Tibial nerve (tissue), 4 donors: ENCODE measurements at places on chromosomes 7 and 10. TPM values are rescaled to one million over a fixed set of nuclear protein-coding genes. Genes with fewer than 3 reads are reported as not detected.

DNA sequence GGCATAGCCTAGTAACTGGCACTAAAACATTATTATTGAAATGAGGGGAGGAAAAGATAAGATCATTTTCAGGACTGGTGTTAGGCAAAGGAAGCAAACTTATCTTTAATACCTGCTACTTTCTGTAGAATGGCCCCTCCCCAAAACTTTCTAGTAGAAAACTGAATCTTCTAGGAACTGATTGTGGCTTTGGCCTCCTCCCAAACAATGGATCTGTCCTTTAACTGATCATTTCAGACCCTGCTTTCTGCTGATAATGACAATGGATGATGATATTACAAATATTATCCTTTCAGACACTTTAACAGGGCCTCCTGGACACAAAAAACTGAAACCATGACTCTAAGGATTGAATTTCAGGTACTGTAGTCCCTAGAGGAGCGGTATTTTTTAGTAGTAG lies 55.1 kb downstream of the EZH2 start:
- no peak overlapping the region for H3K27ac ChIP-seq
- no peak for DNase-seq
- no peak overlapping the region for H3K4me3 ChIP-seq
- H3K27me3 ChIP-seq: no peaks in the 10 kb centered on the region

DNA sequence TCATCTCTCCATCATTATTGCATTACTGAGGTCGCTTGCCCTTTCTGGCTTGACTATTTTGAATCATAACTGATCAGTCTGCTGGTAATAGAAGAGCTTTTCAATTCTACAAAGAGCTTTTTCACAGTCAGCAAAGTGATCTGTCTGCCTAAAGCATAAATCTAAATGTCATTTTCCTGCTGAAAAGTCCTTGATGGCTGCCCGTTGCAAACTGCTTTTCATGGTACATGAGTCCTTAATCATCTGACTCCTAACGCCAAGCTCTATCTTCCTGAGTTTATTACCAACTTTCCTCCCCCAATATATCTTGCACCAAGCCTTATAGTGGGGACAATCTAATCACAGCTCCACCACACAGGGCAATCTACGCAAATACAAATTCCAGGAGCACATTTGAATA lies 39.8 kb downstream of the THSD7A start:
- no peaks in the 10 kb centered on the region for H3K27me3 ChIP-seq
- DNase-seq: no peak
- H3K4me1 ChIP-seq: no peaks in the 10 kb centered on the region
- H3K36me3 ChIP-seq: no peaks in the 10 kb centered on the region

DNA sequence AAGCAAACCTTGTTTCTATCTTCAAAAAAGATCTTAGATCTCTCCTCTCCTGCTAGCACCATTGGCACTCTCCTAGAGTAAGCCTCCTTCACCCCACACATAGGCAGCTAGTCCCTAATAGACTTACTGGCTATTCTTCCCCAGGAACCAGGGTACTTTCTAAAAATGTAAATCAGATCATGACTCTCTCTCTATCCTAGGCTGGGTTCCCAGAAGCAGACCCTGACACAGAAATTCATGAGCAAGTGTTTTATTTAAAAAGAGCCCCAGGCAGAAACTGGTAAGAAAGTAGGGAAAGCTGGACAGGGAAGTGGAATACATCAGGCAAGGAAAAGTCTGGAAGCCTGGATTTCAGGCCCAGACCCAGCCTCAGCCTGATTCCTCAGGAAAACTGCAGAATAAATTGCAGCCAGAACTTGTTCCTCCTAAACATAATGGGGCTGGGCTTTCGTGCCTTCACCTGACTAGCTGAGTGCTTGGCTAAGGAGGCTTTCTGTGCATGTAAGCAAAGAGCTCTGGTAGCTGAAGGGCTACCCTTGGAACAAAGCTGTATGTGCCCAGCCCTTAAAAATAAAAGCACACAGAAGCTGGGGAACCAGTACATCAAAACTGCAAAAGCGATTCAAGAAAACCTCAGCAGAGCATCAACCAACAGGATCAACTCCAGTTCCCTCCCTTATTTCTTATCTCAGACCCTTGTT lies 18.8 kb upstream of the SORBS1 start:
- no peaks in the 10 kb centered on the region for H3K4me1 ChIP-seq
- H3K27ac ChIP-seq: no peak overlapping the region
- no peaks in the 10 kb centered on the region for H3K27me3 ChIP-seq
- no peak overlapping the region for H3K4me3 ChIP-seq
- DNase-seq: no peak
- H3K36me3 ChIP-seq: no peaks in the 10 kb centered on the region

DNA sequence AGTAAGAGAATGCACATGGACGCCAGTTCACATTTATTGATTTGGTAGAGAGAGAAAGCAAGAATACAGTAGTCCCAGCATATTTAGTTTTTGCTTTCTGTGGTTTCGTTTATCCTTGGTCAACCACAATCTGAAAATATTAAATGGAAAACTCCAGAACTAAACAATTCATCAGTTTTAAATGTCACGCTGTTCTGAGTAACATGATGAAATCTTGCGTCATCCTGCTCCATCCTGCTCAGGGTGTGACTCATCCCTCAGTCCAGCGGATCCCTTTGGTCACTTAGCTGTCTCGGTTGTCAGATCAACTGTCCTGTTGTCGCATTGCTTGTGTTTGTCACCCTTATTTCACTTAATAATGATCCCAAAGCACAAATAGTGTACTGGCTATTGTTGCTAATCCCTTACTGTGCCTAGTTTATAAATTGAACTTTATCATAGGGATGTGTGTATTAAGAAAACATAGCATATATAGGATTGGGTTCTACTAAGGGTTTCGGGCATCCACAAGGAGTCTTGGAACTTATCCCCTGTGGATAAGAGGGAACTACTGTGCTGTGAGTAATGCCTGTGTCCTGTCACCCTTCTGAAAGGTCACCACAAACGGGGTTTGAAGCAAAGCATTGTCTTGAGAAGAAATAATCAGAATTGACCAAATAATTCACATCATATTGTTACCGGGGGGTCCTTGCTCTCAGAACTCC lies 73.6 kb downstream of the OTUD1 start:
- H3K27me3 ChIP-seq: no peaks in the 10 kb centered on the region
- no peak overlapping the region for H3K4me3 ChIP-seq
- H3K27ac ChIP-seq: no peak overlapping the region
- H3K36me3 ChIP-seq: no peaks in the 10 kb centered on the region
- no peaks in the 10 kb centered on the region for H3K4me1 ChIP-seq

DNA sequence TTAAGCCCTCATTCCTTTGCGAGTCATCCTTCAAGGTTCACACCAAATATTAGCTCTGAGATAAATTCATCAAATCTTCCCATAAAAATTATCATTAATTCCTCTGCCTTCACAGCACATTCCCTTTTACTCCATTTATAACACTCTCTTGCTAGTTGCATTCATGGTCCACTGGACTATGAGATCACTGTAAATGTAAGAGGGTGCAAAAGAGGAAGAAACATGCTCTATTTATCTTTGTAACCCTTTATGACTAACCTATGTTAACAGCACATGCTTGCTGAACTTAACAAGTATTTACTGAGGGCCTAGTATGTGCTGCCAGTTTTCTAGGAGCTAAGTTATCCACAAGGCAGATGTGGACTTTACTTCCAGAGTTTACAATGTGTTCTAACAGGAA lies 86.7 kb upstream of the TMEM168 start:
- H3K4me3 ChIP-seq: no peak overlapping the region
- no peaks in the 10 kb centered on the region for H3K4me1 ChIP-seq
- no peaks in the 10 kb centered on the region for H3K36me3 ChIP-seq
- H3K27me3 ChIP-seq: no peaks in the 10 kb centered on the region
- no peak for DNase-seq

DNA sequence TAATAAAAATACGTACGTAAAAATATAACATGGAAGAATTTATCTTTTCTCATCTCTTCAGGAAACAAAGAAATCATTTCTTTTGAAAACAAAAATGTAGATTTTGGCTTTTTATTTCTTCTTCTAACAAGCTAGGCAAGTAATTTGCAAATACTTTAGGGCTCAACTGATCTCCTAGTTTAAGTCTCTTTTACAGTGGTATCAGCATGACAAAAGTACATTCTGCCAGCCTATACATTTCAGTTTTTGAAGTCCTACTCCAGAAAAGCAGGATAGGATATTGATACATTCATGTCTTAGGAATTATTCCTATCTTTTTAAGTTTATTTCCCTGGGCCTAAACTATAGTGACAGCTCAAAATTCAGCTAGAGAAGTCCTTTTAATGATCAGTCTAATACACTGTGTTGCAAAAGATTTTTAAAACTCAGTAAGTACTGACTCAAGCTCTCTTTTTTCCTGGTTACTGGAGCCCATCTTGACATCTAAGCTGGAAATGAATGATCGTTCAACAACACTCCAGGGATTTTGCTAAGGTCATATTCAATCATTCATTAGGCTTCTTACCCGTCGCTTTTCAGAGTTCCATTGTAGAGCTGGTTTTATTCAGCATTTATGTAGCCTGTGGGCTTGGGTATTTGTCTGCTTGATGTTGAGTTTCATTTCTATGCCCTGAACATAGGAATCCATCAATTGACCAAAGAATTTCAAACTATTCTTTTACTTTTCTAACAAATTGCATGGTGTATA lies 12.2 kb upstream of the FAM53B start:
- no peak overlapping the region for H3K27ac ChIP-seq
- peaks cover 22% of the 10 kb centered on the region for H3K4me1 ChIP-seq
- H3K27me3 ChIP-seq: no peaks in the 10 kb centered on the region
- H3K36me3 ChIP-seq: no peaks in the 10 kb centered on the region
- no peak overlapping the region for H3K4me3 ChIP-seq

- no peaks in the 10 kb centered on the region for H3K27me3 ChIP-seq
- H3K36me3 ChIP-seq: no peaks in the 10 kb centered on the region
- no peak overlapping the region for H3K27ac ChIP-seq
- H3K4me3 ChIP-seq: no peak overlapping the region
- no peak for DNase-seq
Measured at GRCh38 chr10:50407076-50407801, 155.9 kb upstream of the ASAH2 start.

GRCh38 chr10:102633287-102633686 lies 11.0 kb upstream of the TRIM8 start:
- H3K27ac ChIP-seq: peak overlapping the region; percentile 91
- H3K4me3 ChIP-seq: no peak overlapping the region
- peaks cover 3% of the 10 kb centered on the region for H3K4me1 ChIP-seq

GRCh38 chr7:12066004-12066403 lies 145.1 kb upstream of the TMEM106B start:
- H3K27ac ChIP-seq: no peak overlapping the region
- H3K36me3 ChIP-seq: no peaks in the 10 kb centered on the region
- no peaks in the 10 kb centered on the region for H3K4me1 ChIP-seq
- DNase-seq: no peak
- H3K27me3 ChIP-seq: no peaks in the 10 kb centered on the region

- no peak for DNase-seq
- no peaks in the 10 kb centered on the region for H3K27me3 ChIP-seq
- H3K27ac ChIP-seq: no peak overlapping the region
Measured at GRCh38 chr7:90511776-90512175, 42.3 kb downstream of the PTTG1IP2 start.

DNA sequence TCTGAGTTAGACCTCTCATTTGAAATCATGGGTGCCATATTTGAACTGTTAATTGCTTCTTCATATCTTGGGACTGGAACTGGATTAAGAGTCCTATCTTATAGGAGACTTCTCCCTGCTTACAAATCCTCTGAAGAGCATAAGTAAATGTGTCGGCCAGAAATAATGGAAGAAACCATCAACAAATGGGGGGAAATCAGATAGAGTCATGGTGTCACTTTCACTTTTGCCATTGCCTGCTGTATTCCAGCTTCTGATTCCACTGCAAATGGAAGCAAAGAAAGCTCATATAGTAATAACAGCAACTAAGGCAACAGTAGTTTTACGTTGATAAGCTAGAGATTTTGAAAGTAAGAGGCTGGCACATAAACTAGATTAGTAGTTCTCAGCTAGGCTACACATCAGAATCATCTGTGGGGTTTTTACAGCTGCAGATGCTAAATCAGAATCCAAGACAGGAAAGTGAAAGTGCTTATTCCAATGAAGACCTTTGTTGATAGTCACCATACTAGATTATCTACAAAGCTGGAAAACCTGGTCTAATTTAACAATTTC lies 12.3 kb upstream of the CRPPA start:
- H3K27ac ChIP-seq: no peak overlapping the region
- no peak overlapping the region for H3K4me3 ChIP-seq
- no peaks in the 10 kb centered on the region for H3K27me3 ChIP-seq

- no peak overlapping the region for H3K4me3 ChIP-seq
- no peak for DNase-seq
- no peaks in the 10 kb centered on the region for H3K4me1 ChIP-seq
- H3K27me3 ChIP-seq: no peaks in the 10 kb centered on the region
- no peaks in the 10 kb centered on the region for H3K36me3 ChIP-seq
Measured at GRCh38 chr10:29011516-29011915, 277.4 kb upstream of the LYZL1 start.

GRCh38 chr7:7157177-7157886 lies 25.0 kb upstream of the C1GALT1 start:
- no peak overlapping the region for H3K4me3 ChIP-seq
- H3K27me3 ChIP-seq: no peaks in the 10 kb centered on the region
- DNase-seq: no peak
- H3K36me3 ChIP-seq: no peaks in the 10 kb centered on the region

DNA sequence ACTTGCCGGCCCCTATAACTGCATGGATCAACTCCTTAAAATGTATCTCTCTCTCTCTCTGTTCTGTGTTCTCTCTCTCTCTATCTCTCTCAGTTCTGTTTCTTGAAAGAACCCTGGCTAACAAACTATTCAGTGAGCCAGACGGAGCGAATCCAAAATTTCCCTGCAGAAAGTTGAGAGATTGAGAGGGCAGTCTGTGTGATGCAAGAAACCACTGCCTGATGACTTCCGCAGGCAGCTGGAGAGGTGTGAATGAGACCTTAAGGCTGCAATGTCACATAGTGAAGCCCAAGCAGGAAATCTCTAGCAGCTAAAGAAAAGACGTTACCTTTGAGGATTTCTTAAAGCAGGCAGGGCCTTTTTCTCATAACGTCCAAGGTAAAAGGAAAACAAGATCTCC lies 17.3 kb downstream of the FAM107B start:
- no peak overlapping the region for H3K27ac ChIP-seq
- H3K4me3 ChIP-seq: no peak overlapping the region
- no peaks in the 10 kb centered on the region for H3K4me1 ChIP-seq
- no peaks in the 10 kb centered on the region for H3K27me3 ChIP-seq

GRCh38 chr10:126867567-126868365 lies 37.5 kb upstream of the DOCK1 start:
- no peaks in the 10 kb centered on the region for H3K27me3 ChIP-seq
- no peaks in the 10 kb centered on the region for H3K36me3 ChIP-seq
- DNase-seq: no peak
- no peaks in the 10 kb centered on the region for H3K4me1 ChIP-seq
- no peak overlapping the region for H3K4me3 ChIP-seq

GRCh38 chr10:49169776-49170175 lies 18.4 kb downstream of the TMEM273 start:
- no peak overlapping the region for H3K27ac ChIP-seq
- no peaks in the 10 kb centered on the region for H3K4me1 ChIP-seq
- no peak for DNase-seq
- no peak overlapping the region for H3K4me3 ChIP-seq

GRCh38 chr7:48299580-48300169 lies 128.4 kb downstream of the ABCA13 start:
- H3K36me3 ChIP-seq: no peaks in the 10 kb centered on the region
- no peak overlapping the region for H3K4me3 ChIP-seq
- H3K4me1 ChIP-seq: no peaks in the 10 kb centered on the region

Gene CYCS
- total RNA-seq: 25.6 TPM

Gene APBB1IP
- 9.3 TPM for total RNA-seq

Gene MKX
- total RNA-seq: 0.63 TPM

Gene CYP2C19
- total RNA-seq: not detected

Gene IL2RA
- total RNA-seq: 0.60 TPM

Gene PLEKHA1
- total RNA-seq: 19.2 TPM

Gene SLC18A3
- total RNA-seq: not detected

Gene TUBB8
- total RNA-seq: 0.42 TPM

Gene C10orf71
- total RNA-seq: not detected

Gene CALD1
- 466 TPM for total RNA-seq
